ENCODE measurements at places on chromosomes 11 and 22.

DNA sequence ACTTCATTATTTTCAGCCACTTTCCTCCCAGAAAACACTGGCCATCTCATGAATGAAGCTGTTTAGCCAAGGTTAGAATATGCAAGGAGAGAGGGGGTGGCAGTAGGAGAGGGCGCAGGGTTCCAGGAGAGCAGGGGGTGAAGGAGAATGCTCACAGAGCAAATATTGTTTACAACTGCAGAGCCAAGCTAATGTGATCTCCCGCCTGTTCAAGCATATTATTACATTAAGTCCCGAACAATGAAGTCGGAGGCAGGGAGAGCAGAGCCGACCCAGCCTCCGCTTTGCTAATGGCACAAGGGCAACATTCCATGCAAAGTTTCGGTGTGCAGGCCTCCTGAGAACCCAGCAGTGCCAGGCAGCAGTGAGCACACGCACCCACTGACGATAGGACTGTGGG, 80.1 kb downstream of the MICAL3 start:
- no peak for DNase-seq

- DNase-seq, result no peak
Measured at GRCh38 chr11:121152764-121153163, 51.7 kb downstream of the TECTA start.

GRCh38 chr22:43753688-43754087, 58.4 kb downstream of the EFCAB6 start:
- DNase-seq, result no peak

DNA sequence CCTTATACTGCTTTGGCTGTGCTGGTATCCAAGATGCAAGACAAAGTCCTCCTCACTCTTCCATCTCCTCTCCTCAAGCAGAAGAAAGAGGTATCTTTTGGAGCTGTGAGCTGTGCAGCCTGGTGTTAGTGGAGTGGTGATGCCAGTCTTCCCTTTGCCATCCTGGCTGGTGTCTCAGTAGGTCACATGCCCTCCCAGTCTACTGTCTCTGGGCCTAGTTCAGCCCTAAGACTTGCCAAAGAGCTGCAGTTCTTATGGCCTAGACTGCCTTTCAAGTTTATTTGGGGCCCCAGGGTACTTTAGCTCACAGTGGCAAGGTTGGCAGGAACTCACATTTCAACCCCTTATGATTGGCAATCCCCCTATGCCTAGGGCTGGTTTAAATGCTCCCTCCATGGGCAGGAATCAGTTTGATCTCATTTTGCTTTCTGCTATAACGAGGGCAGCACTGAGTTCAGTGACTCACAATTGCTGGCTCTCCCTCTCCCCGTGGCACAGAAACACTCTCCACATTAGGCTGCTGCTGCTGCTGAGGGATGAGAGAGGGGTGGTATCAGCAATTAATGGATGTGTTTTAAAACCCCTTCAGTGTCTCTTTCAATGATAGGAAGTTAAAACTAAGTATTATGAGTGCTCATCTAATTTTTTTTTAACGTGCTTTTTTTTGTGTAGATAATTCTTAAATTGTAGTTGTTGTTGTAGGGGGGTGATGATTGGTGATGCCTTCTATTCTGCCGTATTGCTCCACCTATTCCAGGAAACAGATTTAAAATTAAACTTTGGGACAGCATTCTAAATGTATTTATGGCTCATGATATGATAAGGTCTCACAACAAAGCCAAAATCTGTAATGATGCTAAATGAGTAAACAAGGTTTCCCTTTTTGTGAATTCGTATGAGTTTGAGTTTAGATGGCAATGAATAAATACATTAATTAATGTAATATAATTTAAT, 1295.0 kb downstream of the JRKL start:
- no peak for DNase-seq

- DNase-seq, result no peak
Measured at GRCh38 chr11:121525376-121525775, 72.6 kb upstream of the SORL1-AS1 start.

GRCh38 chr11:130653838-130654636, 205.6 kb downstream of the ADAMTS15 start:
- peak; percentile 43 for DNase-seq

DNA sequence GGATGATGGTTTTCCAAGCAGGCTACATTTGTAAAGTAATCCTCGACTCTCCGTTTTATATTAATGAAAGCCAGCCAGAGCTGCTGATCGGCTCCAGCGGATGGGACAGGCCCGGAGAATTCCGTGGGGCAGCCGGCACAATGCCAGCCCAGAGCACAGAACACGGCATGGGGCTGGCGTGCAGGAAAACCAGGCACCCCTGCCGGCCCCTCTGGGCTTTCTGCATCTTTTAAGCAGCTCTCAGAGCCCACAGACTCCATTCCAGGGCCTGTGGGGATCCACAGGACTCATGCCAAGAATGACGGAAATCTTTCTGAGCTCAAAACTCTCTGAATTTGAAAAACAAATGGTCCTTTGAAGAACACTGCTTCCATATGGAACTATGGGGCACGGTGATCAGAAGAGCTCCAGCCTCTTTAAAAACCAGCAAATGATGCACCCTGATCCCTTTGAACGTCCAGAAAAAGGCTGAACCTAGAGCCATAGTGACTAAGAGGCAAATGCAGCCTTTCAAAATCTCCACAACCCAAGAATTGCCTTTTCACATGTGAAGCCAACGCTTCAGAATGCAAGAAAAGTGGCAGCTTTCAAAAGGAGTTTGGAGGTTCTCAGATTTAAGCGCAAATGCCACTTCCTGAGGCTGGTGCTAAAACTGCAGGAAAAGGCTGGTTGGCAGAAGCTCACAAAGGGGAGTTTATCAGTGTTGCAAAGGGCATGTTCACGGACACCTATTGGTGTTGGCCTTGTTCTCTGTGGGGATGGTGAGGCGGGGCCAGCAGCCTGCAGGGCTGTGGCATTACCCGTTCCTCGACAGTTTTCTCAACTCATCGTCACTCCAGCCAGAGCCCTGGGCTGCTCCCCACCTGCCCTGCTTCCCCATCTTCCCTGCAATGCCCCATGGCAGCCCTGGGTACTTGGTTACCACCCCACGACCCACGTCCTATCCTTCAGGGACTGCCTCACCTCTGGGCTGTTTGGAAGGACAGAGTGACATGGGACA, 212.5 kb downstream of the CTTN start:
- no peak for DNase-seq

- no peak for DNase-seq
Measured at GRCh38 chr11:121358760-121359159, 66.2 kb downstream of the SC5D start.

- no peak for DNase-seq
Measured at GRCh38 chr11:82753921-82754320, 20.3 kb upstream of the FAM181B start.

GRCh38 chr11:69465236-69466000, 16.0 kb upstream of the LINC01488 start:
- DNase-seq, result no peak

DNA sequence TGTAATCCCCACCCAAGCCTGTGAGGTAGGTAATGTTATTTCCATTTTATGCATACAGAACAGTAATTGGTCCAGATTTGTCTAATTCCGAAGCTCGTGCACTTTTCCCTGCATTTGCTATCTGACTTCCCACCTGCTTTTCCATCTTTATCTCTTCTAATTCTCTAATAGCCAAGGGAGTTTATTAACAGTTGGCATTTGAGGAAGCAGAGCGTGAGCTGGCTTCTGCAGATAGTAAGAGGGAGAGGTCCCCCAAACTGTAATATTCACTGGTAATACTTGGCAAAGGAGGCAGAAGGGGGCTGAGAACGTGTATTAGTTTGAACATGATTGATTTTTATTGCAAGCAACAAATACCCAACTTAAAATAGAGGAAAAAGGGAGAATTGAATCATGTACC, 110.8 kb upstream of the SPON1 start:
- DNase-seq, result no peak

DNA sequence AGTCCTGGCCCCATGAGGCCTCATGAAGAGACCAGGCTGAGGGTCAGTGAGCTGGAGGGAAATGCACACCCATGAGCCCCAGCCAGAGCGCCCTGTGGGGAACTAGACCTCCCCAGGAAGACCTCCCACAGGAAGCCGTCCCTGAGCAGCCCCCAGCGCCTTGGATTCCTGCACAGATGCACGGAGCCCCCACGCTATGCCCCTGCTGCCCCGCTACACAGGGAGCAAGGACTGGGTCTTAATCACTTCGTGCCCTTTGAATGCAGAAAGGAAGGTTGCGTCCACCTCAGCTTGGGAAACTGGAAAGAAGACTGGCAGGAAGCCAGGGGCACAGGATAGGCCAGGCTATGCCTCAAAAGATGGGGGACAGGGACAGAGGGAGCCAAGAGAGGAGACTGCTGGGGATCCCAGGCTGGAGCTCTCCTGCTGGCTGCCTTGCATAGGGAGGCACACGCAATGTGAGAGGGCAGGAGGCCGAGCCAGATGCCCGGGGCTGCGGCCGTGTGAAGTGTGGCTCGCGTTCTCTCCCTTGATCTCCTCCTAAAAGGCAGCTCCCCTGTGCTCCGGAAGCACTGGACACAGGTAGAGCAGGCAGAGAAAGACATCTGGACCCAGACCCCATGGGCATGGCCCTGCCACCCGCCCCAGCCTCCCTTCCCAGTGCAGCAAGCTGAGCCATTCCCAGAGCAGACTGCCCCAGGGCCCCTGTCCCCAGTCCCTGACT, 32.8 kb downstream of the MACROD1 start:
- DNase-seq, result no peak

DNA sequence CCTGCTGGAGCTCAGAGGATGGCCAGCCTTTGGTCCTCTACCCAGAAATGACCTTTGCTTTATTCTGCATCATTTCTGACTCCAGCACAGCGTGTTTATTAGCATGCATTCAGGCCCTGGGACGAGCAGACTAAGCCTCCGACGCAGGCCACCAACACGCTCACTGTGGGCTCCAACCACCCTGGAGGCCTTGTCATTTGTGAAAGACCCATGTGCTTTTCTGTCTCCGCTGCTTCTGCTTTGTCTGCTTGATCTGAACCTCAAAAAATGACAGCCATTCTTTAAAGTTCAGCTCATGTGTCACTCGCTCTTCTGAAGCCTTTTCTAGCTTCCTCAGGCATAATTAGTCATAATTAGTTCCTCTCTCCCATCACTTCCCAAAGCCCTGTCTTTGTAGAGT, 109.1 kb upstream of the TIMP3 start:
- DNase-seq, result no peak

Data from ovary (tissue), 10 donors.